ENCODE measurements at places on chromosomes 3 and 15.

- DNase-seq, result no peak
These were observed 149.6 kb downstream of the OPA1 start for GRCh38 chr3:193742628-193743027.

GRCh38 chr3:153273767-153274435 is 111.9 kb downstream of the RAP2B start:
- DNase-seq, result no peak

GRCh38 chr3:62090066-62090465 is 283.3 kb downstream of the FEZF2 start:
- DNase-seq, result no peak

- DNase-seq, result no peak
These were observed 69.6 kb downstream of the ATP10A start for GRCh38 chr15:25793354-25794050.

GRCh38 chr15:73087098-73087497 is 34.8 kb downstream of the NEO1 start:
- DNase-seq, result no peak

DNA sequence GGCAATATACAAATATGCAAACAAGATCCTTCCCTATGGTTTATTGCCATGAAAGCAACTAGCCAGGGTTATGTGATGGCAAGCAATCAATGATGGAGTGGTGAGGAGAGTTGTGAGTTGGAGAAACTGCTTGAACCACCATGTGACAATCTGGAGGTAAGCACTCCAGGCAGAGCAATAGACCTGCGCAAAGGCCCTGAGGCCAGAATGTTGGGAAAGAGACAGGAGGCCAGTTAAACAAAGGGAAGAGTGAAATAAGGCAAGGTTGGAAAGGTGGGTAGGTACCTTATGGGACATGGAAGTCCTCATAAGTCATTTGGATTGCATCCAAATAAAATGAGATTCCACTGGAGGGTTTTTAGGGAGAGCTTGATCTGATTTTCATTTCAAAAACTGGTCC is 80.0 kb upstream of the WNT5A start:
- DNase-seq, result no peak

DNA sequence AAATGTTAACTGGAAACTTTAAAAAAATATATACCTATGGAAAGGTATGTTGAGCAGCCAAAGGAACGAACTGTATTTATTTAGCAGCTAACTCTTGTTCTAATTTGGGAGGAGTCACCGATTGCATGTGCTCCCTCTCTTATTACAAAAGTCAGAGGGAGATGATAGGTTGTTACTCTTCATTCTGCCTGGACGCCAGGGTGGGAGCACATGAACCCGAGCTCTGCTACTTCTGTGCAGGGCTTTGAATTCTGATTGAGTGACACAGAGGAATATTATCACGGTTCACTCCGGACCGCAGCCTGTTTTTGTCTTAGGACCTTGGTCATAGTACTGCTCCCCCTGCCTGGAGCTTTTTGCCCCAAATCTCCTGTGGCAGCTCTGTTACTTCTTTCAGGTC is 36.9 kb upstream of the LRIG1 start:
- DNase-seq, result no peak

DNA sequence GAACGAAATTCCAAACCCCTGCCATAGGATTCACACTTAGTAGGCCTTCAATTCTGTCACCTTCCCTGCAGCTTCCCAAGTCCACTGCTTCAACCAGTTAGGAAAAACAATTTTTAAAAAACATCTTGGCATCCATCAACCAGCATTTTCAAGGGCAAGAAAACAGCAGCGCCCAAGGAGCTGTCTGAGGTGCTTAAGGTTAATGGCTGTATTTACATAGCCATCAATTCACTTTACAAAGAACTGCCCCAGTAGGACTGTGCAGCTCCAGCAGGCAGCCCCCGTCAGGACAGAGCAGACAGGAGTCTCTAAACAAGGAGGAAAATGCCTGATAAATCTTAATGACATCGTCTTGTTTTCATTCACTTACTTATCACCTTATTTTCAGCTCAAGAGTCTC is 13.3 kb downstream of the TAFA4 start:
- DNase-seq, result no peak

DNA sequence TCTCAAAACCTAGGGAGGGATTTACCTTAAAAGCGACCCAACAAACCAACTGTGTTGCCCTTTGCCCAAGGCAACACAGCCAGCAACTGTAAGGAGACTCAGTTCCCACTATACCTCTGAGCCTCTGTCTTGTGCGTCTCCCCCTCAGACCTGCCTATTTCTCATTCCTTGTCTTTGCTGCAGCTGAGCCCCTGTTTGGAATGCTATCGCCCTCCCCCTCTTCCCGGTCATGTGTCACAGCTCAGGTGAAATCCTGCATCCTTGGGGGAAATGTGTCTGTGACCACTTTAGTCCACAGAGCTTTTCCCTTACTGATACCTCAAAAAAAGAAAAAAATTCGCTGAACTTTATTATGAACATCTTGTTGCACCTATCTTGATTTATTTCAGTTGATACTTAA is 52.0 kb upstream of the LRIG1 start:
- no peak for DNase-seq

- DNase-seq, result peak; percentile 22
These were observed 30.6 kb downstream of the CRTAP start for GRCh38 chr3:33144433-33144832.

- no peak for DNase-seq
These were observed 55.8 kb downstream of the LPP start for GRCh38 chr3:188209740-188210139.

DNA sequence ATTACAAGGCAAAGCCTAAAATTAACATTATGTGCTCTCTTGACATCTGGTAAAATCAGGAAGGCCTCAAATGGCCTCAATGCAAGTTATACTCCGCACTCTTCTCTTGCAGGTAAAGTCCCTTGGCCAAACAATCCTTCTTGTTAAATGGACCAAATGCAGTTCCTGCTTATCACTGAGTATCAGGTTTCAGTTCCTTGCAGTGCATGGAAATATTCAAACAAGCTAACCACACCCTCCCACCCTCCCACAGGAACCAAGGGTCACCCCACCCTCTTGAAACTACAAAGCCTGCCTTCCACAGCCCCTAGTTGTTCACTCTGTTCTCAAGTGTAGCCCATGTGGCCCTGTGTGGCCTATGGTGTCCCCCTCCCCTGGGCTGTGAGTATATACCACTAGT is 171.9 kb upstream of the CADPS start:
- DNase-seq, result no peak

GRCh38 chr3:197302696-197303341 is 4.4 kb upstream of the DLG1 start:
- DNase-seq, result no peak

DNA sequence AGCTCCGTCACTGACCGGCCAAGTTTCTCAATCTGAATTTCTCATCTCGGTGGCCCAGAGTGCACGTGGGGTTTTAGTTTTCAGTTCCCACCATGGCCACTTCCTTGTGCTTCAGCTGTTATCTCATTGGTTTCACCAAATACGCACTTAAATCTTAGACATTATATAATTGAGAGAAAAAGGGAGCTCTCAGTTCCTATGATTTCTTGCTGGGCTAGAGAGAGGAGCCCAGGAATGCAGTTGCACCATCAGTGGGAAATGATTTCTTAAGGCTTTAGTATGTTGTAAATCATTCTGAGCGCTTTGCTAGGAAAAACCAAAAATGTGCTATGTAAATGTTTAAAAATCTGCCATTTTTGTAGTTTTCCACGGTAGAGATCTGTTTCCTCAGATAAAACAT is 53.2 kb downstream of the OXNAD1 start:
- DNase-seq, result no peak

DNA sequence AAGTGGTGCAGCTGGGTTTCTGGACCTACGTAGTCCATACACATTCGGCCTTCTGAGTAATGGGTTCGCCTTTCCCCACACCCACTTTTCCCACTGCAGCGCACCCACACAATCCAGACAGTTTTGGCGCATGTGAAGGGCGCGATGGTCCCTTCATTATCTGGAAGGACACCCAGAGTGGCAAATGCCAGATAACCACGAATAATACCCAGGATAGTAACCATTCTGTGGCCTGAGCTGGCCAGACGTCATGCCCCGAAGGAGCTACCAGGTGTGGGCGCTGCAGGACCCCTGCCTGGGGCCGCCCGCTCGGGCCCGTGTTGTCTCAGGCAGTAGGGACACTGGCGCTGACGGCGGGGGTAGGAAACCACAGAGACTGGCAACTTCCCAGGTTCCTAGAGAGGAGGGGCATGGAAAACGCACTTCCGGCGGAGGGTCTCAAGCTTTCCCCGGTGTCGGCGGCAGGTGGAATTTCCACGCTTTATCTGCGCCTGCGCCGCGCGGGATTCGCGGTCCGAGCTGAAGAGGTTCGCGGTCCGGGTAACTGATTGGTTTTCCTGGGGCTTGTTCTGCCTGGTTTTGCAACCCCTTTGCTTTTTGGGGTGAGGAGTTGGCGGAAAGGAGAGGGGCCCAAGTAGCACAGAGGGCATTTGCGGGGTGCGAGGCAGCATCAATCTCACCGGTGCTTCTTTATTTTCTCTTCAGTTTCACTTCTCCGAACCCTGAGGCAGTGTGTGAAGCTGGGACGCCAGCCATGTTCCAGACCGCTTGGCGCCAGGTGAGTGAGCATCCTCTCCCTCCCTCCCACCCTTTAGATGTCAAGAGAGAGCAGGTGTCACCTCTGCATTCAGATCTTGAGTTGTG is at the start of gene ZNF620:
Gene ZNF620, plus strand, starts transcription at position 441 of the 864 bp plus-strand sequence. Its CDS starts 314 bp downstream, at position 755.
- DNase-seq, result peak; percentile 72

DNA sequence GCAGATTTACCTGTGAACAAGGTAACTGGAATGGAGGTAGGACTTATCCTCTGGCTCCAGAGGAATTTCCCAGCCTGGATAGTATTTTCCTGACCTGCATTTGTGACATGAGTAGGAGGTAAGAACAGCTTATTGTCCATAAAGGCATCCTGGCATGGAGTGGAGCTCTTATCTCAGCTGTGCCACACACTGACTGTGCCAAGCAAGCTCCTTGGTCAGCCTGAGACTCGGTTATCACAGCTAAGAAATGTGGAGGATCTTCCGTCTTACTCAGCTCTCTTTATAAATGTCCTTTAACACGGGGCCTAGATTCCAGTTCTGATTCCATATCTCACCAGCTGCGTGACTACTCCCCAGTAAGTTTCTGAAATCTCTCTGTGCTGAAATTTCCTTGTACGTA is 38.9 kb downstream of the SLCO3A1 start:
- DNase-seq, result no peak

DNA sequence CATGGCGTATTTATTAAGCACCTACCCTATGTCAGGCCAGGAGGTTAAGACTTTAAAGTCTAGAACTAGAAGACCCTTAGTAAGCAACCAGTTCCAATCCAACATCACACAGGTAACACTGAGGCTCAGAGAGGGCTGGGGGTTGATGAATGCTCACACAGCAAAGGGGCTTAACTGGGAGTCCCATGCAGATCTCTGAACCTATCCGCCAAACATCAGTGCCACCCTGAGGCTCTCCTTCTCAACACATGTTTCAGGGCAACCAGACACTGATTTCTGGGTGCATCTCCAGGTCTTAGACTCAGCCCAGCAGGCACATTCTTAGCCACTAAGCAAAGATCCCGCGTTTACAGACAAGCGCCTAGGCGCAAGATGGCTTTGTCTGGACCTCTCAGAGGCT is 92.0 kb upstream of the SLC6A11 start:
- no peak for DNase-seq

GRCh38 chr3:126104028-126104635 is 20.2 kb upstream of the SLC41A3 start:
- DNase-seq, result no peak

DNA sequence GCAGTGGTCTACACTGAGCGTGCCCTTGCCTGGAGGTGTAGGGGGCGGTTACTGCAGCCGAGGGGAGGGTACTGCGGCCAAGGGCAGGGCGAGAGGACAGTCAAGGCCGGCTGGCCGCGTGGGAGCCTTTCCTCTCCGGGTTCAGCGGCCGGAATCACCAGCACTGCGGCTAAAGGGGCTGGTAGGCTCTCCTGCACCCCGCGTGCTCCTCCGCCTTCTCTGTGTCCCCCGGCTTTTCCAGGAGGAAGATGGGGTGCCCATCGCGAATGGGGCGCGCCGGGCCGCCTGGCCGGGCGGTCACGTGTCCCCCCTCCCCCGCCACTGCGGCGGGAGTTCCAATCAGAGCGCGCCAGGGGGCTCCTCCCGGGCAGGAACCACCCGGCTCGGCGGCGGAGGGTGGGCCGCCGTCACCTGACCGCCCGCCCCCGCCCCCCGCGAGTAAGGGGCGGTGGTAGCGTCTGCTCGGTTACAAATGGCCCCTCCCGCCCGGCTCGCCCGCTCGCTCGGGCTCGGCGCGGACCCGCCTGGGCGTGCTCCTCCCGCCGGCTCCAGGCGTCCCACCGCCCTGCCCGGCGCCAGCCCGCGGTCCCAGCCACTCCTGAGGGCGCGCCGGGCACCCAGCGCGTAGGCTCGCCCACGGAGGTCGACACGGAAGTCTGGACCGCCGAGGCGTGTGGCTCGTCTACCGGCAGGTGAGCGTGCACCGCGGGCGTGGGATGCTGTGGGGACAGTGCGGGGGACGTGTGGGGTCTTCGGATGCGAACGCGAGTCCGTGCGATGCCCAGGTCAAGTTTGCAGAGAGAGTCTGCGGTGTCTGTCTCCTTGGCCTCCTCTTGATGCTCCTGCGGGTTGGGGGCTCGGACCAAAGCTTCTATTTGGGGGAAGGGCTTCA is 242.6 kb upstream of the TOPAZ1 start:
- no peak for DNase-seq

- no peak for DNase-seq
These were observed 7.8 kb downstream of the DUOX2 start for GRCh38 chr15:45106002-45106790.

DNA sequence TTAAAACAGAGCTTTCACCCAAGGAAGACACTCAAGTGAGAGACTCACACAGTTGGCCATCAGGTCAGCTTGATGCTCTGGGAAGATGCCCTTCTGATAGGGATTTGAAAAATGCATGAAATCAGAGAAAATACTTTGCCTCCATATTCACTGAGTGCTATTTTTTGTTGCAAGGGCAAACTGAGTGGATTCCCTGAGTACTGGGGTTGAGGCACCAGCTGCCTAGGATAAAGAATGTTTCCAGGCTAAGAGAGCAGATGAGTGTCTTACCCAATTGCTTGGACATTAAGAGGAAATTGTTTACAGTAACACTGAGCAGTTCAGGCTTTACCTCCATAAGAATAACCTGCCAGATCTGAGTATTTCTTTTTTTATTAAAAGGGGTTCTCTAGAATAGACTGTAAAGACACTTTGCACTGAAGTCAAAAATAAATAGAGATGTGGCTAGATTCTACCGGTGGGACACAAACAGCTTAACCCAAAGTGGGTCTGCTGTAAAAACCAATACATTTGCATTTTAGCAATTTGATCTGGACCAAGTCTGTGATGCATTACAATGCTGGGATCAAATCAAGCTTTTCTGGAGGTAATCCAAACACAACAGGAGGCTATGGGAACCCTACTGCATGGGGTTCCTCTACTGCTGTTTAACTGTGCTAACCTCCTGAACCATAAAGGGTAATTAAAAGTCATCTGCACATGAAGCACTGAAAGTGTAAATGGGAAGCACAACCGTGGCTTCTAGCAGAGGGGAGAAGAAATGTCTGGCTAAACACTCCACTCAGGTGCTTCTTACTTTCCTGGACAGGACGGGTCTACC is 238.8 kb upstream of the WNT5A start:
- DNase-seq, result no peak

GRCh38 chr15:35071106-35071505 is 14.0 kb downstream of the NANOGP8 start:
- no peak for DNase-seq
